Aorta (tissue), 5 donors: ENCODE measurements at places on chromosomes 12 and 14. TPM values are rescaled to one million over a fixed set of nuclear protein-coding genes. Genes with fewer than 3 reads are reported as not detected.

- DNase-seq, result no peak
- H3K4me1 ChIP-seq, result peaks cover 3% of the 10 kb centered on the region
- no peaks in the 10 kb centered on the region for H3K27me3 ChIP-seq
- H3K36me3 ChIP-seq, result no peaks in the 10 kb centered on the region
- H3K4me3 ChIP-seq, result no peak overlapping the region
Observed at GRCh38 chr12:69553628-69554248, 31.5 kb upstream of the CCT2 start.

GRCh38 chr14:65476273-65476941 lies 63.9 kb downstream of the FUT8 start:
- H3K27me3 ChIP-seq, result no peaks in the 10 kb centered on the region
- no peak overlapping the region for H3K27ac ChIP-seq
- no peaks in the 10 kb centered on the region for H3K36me3 ChIP-seq
- DNase-seq, result no peak
- H3K4me1 ChIP-seq, result no peaks in the 10 kb centered on the region

DNA sequence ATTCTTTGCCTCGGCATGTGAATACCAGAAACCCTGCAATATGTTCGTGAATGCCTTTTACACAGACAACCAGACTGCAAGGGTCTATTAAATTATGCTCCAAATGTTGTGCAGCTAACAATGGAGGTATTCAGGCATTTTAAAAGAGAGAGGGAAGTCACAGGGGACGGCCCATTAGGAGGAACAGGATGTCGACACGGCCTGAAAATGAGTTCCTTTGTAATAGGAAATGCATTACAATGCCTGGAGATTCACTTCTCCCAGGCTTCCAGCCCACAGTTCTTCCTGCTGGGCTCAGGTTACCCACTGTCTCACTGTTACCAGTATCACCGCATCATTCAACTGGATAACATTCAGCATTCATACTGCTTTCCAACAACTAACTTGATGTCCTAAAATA lies 2.5 kb downstream of the DUSP6 start:
- H3K4me3 ChIP-seq, result peak overlapping the region; percentile 99
- H3K4me1 ChIP-seq, result peaks cover 10% of the 10 kb centered on the region
- no peak overlapping the region for H3K27ac ChIP-seq
- peak; percentile 53 for DNase-seq
- no peaks in the 10 kb centered on the region for H3K36me3 ChIP-seq

DNA sequence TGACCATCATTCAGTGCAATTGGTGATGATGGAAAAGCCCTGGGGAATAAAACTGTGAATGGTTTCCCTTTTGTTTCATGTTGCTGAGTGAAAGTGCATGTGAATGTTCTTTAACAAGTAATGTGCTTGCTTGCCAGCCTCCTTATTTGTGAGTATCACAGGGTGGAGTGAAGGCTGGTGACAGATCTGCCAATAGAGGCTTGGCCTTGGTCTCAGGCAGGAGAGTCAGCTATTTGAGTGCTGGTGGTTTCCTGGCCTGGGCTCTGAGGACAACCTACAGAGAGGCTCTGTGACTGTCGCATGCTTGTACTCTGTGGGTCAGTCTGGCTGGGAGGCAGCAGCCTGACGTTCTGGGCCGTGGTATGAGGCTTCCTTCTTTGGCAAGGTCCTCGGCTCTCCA lies 20.7 kb downstream of the KRT85 start:
- no peak overlapping the region for H3K27ac ChIP-seq
- no peaks in the 10 kb centered on the region for H3K4me1 ChIP-seq
- no peaks in the 10 kb centered on the region for H3K36me3 ChIP-seq
- H3K4me3 ChIP-seq, result no peak overlapping the region

GRCh38 chr12:123237646-123238329 lies 4.6 kb downstream of the MTRFR start:
- H3K27ac ChIP-seq, result no peak overlapping the region
- no peaks in the 10 kb centered on the region for H3K36me3 ChIP-seq
- H3K27me3 ChIP-seq, result no peaks in the 10 kb centered on the region
- peak; percentile 92 for DNase-seq
- no peak overlapping the region for H3K4me3 ChIP-seq

- H3K4me1 ChIP-seq, result no peaks in the 10 kb centered on the region
- no peak overlapping the region for H3K4me3 ChIP-seq
- DNase-seq, result no peak
- no peak overlapping the region for H3K27ac ChIP-seq
- no peaks in the 10 kb centered on the region for H3K27me3 ChIP-seq
Observed at GRCh38 chr12:102508052-102508451, 27.7 kb upstream of the IGF1 start.

- no peak overlapping the region for H3K4me3 ChIP-seq
- H3K4me1 ChIP-seq, result no peaks in the 10 kb centered on the region
- H3K27ac ChIP-seq, result no peak overlapping the region
- no peaks in the 10 kb centered on the region for H3K36me3 ChIP-seq
- H3K27me3 ChIP-seq, result no peaks in the 10 kb centered on the region
- DNase-seq, result no peak
Observed at GRCh38 chr12:92757597-92758121, 54.9 kb downstream of the PLEKHG7 start.

DNA sequence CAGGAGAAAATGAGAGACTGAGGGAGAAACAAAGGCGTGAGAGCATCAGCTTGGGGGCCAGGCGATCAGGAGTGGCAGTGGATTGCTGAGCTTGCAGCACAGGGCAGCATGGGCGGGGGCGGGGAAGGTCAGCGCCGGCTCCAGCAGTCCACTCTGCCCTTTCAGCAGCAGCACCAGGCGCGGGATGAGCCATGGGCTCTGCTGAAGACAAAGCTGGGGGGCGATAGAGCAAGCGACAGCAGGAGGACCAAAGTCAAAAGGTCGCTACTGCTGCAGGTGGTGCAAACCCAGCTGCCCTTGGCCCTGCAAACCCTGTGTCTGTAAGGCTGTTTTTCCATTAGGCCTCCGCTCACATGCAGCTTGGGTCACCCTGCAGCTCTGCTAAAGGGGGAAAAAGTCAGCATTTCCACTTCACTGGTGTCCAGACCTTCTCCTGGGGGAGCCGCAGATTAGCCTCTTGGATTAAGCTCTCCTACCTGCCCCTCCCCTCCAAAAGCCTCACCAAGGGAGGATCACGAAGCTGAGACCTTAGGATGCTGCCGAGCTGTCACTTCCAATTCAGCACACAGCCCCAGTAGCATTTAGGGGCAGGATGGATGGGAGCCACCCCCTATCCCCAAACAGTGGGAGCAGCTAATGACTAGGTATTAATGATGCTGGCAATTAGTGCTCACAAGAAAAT lies 204.8 kb downstream of the DPF3 start:
- H3K27ac ChIP-seq, result no peak overlapping the region
- no peaks in the 10 kb centered on the region for H3K4me1 ChIP-seq
- H3K4me3 ChIP-seq, result no peak overlapping the region
- H3K27me3 ChIP-seq, result no peaks in the 10 kb centered on the region

DNA sequence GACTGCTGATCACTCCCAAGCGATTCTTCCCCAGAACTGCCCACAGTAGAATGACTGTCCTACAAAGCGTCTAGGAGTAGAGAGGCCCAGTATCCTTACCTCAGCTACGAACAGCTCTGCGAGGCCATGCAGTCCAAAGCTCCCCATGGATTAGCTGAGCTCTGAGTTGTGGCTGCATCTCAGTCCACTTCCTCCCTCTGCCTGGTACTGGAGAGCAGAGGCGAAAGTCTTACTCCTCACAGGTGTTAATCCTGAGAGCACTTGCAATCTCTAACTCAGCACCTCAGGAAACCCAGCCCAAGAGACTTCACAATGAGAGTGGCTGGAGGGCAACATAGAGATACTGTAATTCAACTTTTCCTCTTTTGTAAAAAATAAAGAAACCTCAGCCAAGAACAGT lies 493.1 kb downstream of the BCAT1 start:
- H3K4me3 ChIP-seq, result no peak overlapping the region
- H3K27ac ChIP-seq, result no peak overlapping the region
- H3K36me3 ChIP-seq, result no peaks in the 10 kb centered on the region
- H3K27me3 ChIP-seq, result no peaks in the 10 kb centered on the region
- H3K4me1 ChIP-seq, result peaks cover 2% of the 10 kb centered on the region

Gene MAGOHB
- total RNA-seq, result 18.1 TPM

DNA sequence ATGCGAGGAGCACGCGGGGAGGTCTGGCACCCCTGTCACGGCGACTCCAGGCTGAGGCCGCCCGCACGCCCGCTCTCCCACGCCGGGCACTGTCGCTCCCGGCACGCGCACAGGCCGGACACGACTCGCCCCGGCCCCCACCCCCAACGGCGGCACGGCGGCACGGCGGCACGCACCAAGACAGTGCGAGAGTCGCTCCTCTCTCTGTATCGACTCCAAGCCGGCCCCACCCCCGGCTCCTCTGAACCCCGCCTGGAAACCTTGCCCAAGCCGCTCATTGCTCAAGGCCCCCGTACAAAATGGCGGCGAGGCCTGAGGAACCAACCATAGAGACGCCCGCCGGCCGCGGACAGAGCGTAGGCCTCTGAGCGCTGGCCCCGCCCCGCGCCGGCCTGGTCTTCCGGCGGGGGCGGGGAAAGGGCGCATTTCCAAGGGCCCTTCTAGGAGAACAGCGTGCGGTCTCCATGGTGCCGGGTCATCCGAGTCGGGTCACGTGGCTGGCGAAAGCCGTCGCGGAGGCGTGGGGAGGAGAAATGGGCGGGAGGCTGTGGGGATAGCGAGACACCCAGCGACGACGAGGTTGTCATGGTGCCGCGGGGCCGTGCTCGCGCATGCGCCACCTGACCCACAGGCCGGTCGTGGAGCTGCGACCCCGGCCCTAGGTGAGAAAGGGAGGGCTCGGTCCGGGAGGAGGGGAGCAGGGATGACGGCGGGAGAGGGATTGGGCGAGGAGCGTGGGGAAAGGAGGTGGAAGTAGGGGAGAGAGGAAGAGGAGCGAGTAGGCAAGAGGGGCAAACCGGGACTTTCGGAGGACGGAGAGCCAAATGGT lies at the start of gene CIPC:
Gene CIPC, plus strand, starts transcription at position 559 of the 829 bp plus-strand sequence. CDS start 7,451 bp downstream, outside the sequence.
- DNase-seq, result peak; percentile 100
- peak within 1 kb of the TSS; percentile 81 for H3K4me3 ChIP-seq
- H3K36me3 ChIP-seq, result no peaks in the 10 kb centered on the region
- peak within 1 kb of the TSS; percentile 98 for H3K27ac ChIP-seq
- H3K4me1 ChIP-seq, result no peaks in the 10 kb centered on the region

Gene TAS2R13
- total RNA-seq, result 3.2 TPM

GRCh38 chr12:102811110-102811737 lies 105.8 kb downstream of the PAH start:
- H3K4me1 ChIP-seq, result no peaks in the 10 kb centered on the region
- no peaks in the 10 kb centered on the region for H3K27me3 ChIP-seq
- no peaks in the 10 kb centered on the region for H3K36me3 ChIP-seq
- no peak for DNase-seq
- H3K4me3 ChIP-seq, result no peak overlapping the region
- no peak overlapping the region for H3K27ac ChIP-seq

DNA sequence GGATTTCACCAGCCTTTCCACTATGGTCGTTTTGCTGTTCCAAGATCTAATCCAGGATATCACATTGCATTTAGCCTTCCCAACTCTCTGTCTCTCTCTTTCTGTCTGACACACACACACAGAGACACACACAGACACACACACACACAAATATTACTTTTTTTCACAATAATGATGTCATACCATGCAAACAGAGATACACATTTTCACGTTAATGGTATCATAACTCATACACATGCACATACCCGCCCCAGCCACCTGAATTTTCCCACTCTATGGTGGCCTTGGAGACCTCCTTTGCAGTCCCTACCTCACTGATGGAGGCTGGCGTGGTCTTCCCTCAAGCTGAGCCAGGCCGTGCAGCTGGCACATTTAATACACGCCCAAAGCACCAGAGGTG lies 7.2 kb upstream of the MYL2 start:
- H3K36me3 ChIP-seq, result no peaks in the 10 kb centered on the region
- no peaks in the 10 kb centered on the region for H3K27me3 ChIP-seq
- no peak for DNase-seq
- no peak overlapping the region for H3K4me3 ChIP-seq
- H3K27ac ChIP-seq, result no peak overlapping the region
- H3K4me1 ChIP-seq, result no peaks in the 10 kb centered on the region
